ENCODE measurements at places on chromosomes 4 and X.
A peak's percentile ranks its signal among the peaks of the same experiment; 100 is the strongest.

- no peak for DNase-seq
These were observed 50.8 kb downstream of the DTHD1 start for GRCh38 chr4:36332023-36332781.

GRCh38 chrX:100319716-100320115, 90.4 kb downstream of the PCDH19 start:
- no peak for DNase-seq

GRCh38 chrX:77975755-77976154, 6.3 kb upstream of the PGAM4 start:
- no peak for DNase-seq

DNA sequence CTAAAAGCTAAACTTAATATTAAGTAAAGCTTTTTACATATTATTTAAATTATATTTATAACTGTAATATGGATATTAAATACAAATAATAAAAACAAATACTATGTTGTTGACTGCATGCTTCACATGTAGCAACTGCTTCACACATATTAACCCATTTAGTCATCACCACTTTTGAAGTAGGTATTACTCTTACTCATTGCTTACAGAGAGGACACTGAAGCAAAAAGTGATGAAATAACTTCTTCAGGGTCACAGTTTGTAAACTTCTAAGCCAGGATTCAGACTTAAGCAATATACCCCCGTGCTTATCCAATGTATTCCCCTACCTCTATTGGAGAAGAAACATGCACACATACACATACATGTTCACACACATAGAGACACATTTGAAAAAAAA, 166.6 kb downstream of the DKK2 start:
- no peak for DNase-seq

DNA sequence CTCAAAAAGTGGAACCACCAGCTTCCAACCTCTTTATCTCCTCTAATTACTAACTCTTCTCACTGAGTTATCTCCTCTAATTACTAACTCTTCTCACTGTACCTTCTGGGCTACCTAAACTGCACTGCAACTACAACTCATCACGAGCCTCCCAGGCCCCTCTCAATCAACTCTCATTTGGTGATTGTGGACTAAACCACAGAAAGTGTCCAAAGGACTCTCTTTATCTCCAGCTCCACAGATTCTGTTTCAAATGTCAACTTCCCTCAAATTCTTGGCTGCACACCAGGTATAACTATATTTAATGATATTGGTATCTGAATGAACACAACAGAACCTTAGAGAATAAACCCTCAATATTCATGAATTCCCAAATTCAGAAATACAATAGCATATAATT, 182.9 kb downstream of the MAML3 start:
- DNase-seq: no peak

GRCh38 chrX:23788521-23788920, 5.5 kb downstream of the SAT1 start:
- no peak for DNase-seq

- no peak for DNase-seq
These were observed at the start of gene TRIM2 for GRCh38 chr4:153204247-153204671. TSS of gene TRIM2 (plus strand) at chr4:153204443. CDS start at chr4:153204531, 88 bp downstream.

GRCh38 chr4:38311495-38312126, 351.4 kb downstream of the PTTG2 start:
- DNase-seq: no peak

DNA sequence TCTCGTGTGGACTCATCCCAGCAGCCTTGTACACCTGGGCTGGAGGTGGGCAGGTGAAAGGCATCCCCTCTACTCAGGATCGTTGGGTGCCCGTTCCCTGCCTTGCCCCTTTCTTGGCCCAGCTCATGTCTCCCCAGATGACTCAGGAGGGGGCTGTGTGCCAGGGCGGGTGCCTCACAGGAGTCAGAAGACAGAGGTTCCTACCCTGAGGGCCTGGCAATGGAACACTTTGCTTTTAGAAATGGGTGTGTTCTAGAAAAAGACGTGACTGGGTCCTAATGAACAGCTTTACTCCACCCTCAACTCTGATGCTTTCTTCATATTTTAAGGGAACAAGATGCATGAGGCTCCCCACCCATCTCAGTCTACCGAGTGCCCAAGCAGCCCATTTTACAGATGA, 22.5 kb upstream of the TRIM2 start:
- no peak for DNase-seq

DNA sequence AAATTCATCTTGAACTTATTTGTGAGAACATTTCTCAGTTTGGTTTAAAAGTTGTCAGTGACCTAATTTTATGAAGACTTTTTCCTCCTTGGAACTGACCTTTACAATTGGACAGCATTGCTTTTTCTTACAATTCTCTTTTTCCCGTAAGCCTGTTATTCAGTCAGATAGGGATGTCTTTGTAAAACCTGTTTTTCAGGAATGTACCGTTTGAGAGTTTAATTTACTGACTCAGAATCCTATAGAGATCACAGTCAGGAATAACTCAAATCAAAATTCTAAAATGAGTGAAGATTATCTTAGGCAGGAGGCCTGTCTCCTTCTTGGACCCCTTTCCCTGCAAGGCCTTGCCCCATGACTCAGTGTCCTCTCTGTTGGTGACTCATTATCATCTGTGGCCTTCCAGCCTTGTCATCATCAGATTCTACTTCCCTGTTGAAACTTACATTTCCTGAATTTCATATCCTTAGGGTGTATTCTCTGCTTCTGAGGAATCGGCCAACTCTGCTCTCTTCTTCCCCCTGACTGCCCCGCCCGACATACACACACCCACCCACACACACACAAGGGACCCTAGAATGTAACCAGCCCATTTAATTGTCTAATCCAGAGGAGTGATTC, 99.8 kb downstream of the ARHGAP10 start:
- DNase-seq: no peak

DNA sequence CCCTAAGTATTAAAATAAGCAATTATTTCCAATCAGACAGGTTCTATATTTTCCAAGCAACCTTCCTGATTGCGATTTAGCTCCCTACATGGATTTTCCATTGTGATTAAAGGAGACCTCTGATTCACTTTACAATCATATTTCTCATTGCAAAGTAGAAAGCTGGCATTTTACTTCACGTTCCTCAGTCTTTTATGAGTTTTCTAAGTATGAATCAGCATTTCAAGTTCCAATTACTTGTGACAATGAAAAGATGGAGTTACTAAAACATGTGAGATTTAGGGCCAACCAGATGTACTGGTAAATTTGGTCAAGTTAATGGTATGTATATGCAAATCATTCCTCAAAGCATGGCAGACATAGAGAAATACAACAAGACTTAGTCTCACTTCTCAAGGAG, 206.2 kb downstream of the KCNIP4 start:
- no peak for DNase-seq

GRCh38 chr4:113872426-113873260, 106.8 kb downstream of the ARSJ start:
- DNase-seq: no peak

- no peak for DNase-seq
These were observed 11.2 kb downstream of the IRF2 start for GRCh38 chr4:184463158-184463557.

DNA sequence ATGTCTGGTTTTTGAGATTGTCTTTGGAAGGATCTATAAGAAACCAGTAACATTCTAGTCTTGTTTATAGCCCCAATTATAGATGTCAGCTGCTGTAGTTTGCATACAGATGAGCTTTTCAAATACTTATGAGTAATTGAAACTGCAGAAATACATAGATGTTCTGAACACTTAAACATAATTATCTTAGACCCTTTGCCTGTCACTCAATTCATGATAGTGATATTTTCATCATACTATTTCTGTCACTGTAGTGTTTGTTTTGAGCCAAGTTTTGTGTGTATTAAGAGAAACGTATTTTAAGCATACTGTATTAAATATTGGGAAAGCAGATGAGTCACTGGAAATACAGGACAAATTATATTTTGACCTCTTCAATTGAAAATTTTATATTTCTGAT, 69.8 kb upstream of the SMARCA5 start:
- no peak for DNase-seq

GRCh38 chr4:163534056-163534455, 39.6 kb downstream of the TMA16 start:
- no peak for DNase-seq

DNA sequence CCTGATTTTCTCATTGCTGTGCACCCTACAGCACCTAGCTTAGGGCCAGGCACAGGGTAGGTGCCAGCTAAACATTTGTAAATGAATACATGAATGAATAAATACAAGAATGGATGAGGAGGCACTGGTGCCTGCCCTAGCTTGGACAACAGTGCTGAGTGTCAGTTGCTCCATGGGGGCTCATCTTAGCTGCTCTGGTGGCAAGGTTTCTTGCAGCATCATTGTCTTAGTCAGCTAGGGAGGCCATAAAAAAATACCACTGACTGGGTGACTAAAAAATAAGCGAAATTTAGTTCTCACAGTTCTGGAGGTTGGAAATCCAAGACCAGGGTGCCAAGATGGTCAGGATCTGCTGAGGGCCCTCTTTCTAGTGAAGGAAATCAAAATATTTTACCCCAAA, 31.2 kb downstream of the TMEM31 start:
- no peak for DNase-seq

GRCh38 chr4:7354927-7355326, 79.8 kb downstream of the PSAPL1 start:
- no peak for DNase-seq

- no peak for DNase-seq
These were observed 15.3 kb downstream of the NOP14 start for GRCh38 chr4:2947926-2948325.

- peak; percentile 92 for DNase-seq
These were observed 32.9 kb downstream of the HTT-AS start for GRCh38 chr4:3041192-3042142.

DNA sequence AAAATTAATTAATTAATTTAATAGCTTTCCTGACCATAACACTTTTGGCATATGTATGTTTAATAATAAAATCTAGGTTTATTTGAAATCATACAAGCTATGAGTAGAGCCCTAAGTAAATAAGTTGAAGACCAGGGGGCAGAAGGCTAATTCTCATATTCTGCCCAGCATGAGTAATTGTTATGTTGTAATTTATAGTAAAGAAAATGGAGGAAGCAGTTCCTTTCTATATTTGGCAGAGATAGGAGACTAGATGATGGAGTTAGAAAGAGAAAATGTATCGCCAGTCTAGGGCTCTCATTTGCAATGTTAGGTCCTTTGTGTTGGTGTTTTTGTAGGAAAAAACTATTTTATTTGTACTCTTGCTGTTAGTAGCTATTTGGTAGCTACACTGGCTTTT, 89.1 kb downstream of the FNIP2 start:
- no peak for DNase-seq

DNA sequence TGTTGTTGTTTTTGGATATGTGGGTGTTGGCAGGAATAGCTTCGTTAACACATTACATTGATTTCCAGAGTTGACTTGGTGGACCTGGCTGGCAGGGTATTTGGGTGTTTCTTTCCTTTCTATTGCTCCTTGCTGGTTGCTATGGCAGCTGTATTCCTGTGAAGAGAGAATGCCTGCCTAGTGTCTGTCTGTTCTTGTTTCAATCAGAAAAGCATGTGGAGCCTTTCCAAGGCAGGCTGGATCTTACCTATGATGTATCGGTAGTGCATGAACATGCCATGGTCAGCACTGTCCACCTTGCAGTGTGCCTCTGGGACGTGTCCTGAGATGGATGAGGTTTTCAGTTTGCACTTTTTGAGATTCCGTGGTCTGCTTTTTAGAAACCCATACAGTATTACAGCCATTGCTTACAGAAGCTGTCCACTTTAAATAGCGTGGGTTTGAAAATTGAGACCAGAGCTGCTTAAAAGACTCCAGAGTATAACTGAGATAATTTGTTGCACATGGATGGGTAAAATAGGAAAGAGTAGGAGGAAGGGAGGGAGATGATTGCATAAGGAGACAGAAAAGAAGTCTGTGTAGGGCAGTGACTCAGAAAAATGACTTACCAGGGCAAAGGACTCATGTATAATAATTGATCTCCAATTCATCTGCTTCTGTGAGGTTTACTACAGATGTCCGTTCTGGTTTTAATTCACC, 20.0 kb upstream of the AADAT start:
- no peak for DNase-seq

- peak; percentile 51 for DNase-seq
These were observed 42.4 kb upstream of the MSANTD1 start for GRCh38 chr4:3206439-3207100.

GRCh38 chrX:12672367-12673106, 118.7 kb upstream of the PRPS2 start:
- no peak for DNase-seq

DNA sequence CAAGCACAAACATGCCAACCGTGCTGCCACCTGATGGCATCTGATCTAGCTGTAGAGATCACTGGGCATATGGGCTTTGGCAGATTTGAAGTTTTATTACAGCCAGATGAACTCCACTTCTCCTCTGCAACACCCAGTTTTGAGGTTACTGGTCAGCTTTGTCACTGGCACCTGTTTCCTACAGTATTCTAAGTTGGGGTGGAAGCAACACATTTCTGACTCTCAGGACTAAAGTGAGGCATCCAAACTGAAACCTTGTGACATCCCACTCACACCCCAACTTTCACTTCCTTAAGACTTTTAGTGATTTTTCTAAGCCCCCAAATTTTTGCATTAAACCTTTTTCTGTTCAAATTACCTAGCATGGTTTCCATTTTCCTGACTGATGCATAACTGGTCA, 115.1 kb upstream of the PCDH18 start:
- DNase-seq: no peak

GRCh38 chrX:71618303-71618721, at the start of gene CXCR3:
TSS of gene CXCR3 (minus strand) at chrX:71618511. CDS start at chrX:71618449, 62 bp downstream.
- no peak for DNase-seq

- no peak for DNase-seq
These were observed 46.0 kb downstream of the ATP8A1 start for GRCh38 chr4:42610941-42611340.

Data from mesenteric fat pad (tissue), 1 donor.